ENCODE measurements at places on chromosomes 4 and X.

DNA sequence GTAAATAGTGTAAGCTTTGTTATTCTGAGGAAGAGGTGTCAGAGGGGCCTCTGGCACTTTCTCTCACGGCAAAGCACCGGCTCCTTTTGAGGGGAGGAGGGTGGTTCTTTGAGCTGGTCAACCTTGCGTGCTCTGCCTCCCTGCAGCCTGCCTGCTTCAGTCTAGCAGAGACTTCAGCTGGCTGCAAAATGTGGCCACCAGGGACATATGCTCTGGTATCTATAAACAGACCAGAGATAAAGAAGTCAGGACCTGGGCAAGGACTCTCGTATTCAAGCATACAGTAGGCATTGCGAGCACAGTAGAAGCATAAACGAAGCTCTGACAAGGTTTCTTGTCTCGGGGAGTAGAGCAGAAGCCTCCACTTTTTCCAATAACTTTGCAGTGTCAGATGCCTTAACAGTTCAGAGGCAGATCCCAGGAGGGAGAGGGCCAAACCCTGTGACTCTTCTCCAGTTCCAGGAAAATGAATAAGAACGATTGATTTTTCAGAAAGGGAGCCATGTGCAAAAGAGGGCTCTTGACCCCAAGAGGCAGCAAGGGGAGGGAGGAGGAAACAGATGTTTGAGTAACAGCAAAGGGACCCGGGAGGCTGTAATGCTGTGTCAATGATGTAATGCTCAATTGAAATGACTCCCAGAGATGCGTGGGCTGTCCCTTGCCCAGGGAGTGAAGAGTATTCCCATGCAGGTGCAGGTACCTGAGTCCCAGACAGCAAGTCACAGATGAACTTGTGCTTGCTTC lies 57.9 kb upstream of the TEX13D start:
- no peak for DNase-seq

- no peak for DNase-seq
Observed at GRCh38 chr4:112201915-112202505, 29.6 kb upstream of the AP1AR start.

- DNase-seq: no peak
Observed at GRCh38 chr4:16082426-16083240, 1.2 kb downstream of the PROM1 start.

GRCh38 chrX:129833153-129833990 lies 10.3 kb downstream of the ZDHHC9 start:
- no peak for DNase-seq

GRCh38 chrX:53433651-53434639 lies at the start of gene HSD17B10:
TSS of gene HSD17B10 (minus strand) at chrX:53434370. CDS start at chrX:53434345, 25 bp downstream.
- peak; percentile 82 for DNase-seq

GRCh38 chrX:131277543-131278136 lies 11.5 kb downstream of the IGSF1 start:
- DNase-seq: no peak

GRCh38 chrX:75045369-75045768 lies 110.7 kb downstream of the ABCB7 start:
- DNase-seq: no peak

All from NCI-H1930 (cell line).